HS-27A (cell line): ENCODE measurements at places on chromosomes 6 and 20.

GRCh38 chr6:158020272-158020711, 38.6 kb downstream of the SYNJ2 start:
- DNase-seq: no peak

GRCh38 chr6:92292067-92292466, 1127.3 kb downstream of the EPHA7 start:
- DNase-seq: no peak

DNA sequence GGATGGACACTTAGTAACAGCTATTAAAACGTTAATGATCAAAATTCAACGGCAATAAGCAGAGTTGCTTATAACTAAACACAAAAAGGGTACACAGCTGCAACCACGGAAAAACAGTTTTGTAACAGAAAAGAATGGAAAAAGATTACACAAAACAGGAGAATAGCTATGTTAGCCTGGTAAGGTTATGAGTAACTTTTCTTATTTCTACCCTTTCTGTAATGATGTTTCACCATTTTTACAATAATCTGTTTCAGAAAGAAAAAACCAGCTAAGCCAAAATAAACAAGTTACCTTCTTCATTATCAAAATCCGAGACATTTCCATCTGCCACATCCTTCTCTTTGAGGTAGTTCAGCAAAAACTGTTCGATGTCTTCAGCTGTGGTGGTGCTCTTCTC, 27.4 kb downstream of the TTI1 start:
- no peak for DNase-seq

DNA sequence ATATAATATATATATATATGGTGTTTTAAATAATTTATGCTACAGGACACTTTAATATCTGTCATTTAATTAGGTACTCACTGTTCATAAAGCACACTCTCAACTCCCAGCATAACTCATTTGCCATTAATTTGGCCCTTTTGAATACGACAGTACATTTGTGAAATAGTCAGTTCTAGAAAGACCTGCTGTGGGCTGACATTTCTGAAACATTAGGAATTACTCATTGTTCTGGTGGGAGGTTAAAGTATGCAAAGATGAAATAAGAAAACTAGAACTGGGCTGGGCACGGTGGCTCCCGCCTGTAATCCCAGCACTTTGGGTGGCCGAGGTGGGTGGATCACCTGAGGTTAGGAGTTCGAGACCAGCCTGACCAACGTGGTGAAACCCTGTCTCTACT, 497.5 kb downstream of the UTRN start:
- DNase-seq: no peak
